ENCODE measurements at places on chromosomes 1 and 21.

DNA sequence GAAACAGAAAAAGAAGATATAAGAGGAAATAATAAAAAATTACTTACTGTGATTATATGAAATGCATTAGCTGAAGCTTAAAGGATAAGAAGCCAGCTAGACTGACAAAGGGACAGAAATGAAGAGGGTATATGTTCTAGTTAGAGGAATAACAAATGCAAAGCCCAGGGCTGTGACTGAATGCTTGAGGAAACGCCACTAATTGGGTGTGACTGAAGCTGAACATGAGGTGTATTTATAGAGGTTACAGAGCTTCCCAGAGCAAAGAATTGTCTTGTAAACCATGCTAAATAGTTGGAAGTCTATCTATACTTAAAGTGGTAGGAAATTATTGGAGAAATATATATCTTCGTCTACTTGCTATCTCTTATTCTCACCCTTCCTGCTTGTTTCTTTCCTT, 77.7 kb upstream of the PLPPR5 start:
- no peak for DNase-seq

GRCh38 chr1:151062741-151063371, 2.7 kb downstream of the MLLT11 start:
- DNase-seq = no peak

GRCh38 chr1:230262867-230263567, 163.1 kb downstream of the PGBD5 start:
- no peak for DNase-seq

- DNase-seq = no peak
Measured at GRCh38 chr1:116477429-116477828, 93.4 kb downstream of the CD58 start.

- no peak for DNase-seq
Measured at GRCh38 chr1:204350312-204350711, 9.4 kb downstream of the PLEKHA6 start.

- DNase-seq = no peak
Measured at GRCh38 chr21:29477941-29478340, 179.2 kb downstream of the BACH1 start.

GRCh38 chr1:206606867-206607266, 5.4 kb downstream of the EIF2D start:
- DNase-seq = peak; percentile 46

GRCh38 chr1:161958425-161958824, 65.2 kb downstream of the OLFML2B start:
- DNase-seq = no peak

DNA sequence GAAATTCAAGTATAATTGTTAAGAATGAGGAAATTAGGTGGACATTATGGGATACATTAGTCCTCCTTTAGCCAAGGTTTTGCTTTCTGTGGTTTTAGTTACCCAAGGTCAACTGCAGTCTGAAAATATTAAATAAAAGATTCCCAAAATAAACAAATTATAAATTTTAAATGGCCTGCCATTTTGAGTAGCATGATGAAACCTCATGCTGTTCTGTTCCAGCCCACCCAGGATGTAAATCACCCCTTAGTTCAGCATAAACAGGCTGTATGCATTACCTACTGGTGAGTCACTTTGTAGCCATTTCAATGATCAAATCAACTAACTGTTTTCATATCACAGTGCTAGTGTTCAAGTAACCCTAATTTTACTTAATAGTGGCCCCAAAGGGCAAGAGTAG, 132.5 kb upstream of the LYPLAL1 start:
- DNase-seq = no peak
